ENCODE measurements at places on chromosomes 6 and 20. TPM values are rescaled to one million over a fixed set of nuclear protein-coding genes. Genes with fewer than 3 reads are reported as not detected.

DNA sequence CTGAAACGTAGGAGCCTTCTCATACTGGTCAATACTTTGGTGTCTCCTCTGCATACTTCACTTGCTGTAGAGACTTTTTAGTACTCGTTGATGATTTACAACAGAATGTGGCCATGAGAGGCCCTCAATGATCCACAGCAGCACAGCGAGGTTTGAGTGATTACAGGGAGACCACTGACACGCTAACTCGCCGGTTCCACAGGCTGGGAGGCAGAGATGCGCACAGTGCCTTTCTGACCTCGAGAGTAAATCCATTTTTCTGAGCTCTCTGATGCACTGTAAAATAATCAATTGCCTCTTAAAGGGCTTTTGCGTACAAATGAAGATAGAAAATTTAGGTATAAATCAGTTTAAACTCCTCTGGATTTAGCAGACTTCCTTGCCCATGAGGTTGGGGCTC lies 56.2 kb upstream of the TBC1D7 start:
- no peak for DNase-seq

DNA sequence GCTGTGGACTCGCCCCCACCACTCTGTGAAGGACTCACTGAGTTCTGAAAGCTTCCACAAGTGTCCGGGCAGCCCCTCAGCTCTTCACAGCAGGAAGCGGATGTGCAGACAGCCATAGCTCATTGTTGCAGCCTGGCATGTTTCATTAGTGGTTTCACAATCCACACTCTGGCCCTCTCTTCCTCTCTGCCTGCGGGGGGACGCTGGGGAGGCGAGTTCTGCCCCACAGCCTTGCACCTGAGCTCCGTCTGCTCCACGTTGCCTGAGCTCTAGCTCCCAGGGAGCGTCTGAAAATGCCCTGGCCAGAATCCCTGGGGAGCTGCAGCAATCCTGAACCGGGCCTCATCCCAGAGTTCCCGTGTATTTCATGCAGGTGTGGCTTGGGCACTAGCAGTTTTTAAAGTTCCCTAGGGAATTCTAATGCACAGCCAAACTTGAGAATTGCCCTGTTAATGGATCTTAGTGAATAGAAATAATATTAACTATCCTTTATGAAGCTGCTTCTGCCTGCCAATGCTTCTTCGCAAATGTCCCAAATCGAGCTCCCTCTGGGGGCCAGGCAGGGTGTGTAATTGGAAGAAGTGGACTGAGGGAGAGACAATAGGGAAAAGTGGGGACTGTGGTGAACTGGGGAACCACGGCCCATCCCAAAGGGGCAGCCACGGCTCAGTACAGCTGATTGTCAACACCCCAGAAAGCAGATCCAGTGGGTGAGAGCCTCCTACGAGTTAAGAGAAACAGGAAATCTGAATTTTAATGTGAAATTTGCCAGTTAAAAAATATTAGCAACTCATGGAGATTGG lies 51.5 kb downstream of the CTCFL start:
- no peak for DNase-seq

- no peak for DNase-seq
Measured at GRCh38 chr20:59912609-59913008, 20.8 kb downstream of the SYCP2 start.

CDH4 gene
- 0.67 TPM for total RNA-seq

DNA sequence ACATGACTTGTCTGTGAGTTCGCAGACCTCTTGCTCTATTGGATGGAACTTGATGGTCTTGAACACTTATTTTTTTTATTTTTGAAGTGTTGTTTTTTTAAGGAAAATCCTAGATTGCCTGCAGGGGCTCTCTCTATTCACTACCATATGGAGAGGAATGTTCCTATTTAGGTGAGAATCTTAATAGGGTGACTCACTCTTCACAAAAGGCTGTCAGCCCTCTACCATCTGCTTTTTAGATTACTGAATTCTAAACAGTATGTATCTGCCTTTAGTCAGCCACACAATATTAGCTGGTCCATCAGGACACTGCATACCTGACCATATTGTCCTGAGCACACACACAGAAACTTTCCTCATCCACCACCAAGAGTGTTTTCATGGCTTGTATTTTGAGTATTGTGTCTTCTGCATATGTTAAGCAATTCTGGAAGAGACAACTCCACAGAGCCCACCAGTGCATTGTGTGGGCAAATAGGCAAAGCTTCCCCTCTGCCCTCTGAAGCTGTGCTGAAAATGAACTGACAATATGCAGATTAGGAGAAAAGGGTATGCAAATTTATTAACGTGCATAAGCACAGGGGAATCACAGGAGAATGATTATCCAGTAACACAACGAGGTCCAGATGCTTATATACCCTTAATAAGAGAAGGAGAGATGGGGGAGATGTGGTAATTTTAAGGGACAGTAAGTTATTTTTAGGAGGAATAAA lies 6.6 kb upstream of the BTBD9 start:
- no peak for DNase-seq

DNA sequence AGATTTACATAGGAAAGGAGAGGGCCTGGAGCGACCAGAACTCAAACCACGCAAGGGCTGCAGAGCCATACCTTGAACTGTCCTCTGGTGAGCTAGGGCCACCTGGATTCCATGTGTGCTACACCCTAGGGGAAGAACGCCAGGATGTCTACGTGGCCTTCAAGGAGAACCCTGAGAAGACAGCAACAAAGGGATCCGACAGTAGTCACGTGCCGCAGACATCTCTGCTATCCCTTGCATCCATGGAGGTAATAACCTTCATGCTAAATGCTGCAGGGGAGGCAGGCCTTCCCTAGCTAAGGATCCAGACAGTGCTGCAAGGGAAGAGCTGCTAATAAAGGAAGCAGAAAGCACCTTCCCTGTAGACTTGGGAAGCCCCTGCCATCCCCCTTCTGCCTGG lies 52.9 kb downstream of the NOL4L start:
- no peak for DNase-seq

DNA sequence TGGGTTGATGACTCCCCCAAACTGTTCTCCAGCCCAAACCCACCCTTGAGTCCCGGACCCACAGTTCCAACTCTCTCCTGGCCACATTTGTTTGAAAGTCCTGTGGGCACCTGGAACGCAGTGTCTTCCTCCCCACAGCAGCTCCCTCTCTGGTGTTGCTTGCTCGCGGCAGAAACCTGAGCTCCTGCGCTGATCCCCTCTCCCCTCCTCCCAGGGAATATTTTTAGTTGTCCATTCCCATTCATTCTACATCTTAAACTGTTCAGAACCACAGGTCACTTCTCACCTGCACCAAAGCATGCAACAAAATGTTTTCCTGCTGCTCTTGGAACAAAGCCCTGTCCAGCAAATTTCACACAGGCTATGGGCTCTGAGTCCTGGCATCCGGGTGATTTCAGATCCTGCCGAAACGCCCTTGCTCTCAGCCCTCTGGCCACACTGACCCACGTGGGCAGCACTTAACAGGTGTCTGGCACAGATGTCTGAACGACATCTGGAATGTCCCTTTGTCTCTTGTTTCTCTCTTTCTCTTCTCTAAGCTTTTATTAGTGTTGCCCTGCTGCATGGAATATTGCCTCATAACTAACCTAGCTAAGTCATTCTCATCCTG lies 27.0 kb upstream of the PMEPA1 start:
- no peak for DNase-seq

Data from T-helper 17 cell (primary cell).